ENCODE measurements at places on chromosomes 13 and 19. TPM values are rescaled to one million over a fixed set of nuclear protein-coding genes. Genes with fewer than 3 reads are reported as not detected.

DNA sequence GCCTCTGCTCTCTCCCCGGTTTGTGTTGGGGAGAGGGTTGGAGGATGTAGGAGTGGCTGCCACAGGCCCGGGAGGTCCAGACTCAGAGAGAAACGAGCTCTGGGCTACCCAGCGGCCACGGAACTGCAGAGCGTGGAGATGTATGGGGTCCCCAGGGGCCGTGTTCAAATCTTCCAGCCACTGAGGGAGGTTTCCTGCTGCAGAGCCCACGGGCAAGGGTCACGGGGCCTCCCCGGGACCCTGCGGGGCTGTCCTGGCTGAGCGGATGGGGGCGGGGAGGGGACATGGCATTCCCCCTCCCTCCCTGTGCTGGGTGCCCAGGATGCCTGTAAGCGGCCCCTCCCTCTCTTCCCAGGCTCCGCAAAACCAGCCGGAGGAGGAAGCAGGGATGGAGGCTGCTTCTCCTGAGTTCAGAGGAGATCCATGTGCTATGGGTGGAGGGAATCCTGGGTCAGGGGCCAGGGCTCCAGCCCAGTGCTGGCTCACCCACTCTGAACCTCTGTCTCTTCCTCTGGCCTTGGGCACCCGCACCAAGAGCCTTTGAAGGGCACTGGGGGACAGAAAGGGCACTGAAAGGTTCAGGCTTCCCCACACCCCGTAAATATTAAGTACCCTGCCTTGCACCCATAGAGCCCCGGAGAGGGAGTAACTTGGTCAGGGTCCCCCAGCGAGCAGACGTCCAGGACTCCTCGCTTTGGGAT lies 22.6 kb downstream of the SMIM24 start:
- no peak overlapping the region for H3K27ac ChIP-seq
- no peak overlapping the region for H3K4me3 ChIP-seq
- peaks cover 82% of the 10 kb centered on the region for H3K36me3 ChIP-seq
- H3K27me3 ChIP-seq = no peaks in the 10 kb centered on the region
- no peaks in the 10 kb centered on the region for H3K4me1 ChIP-seq

- H3K27ac ChIP-seq = no peak overlapping the region
- H3K36me3 ChIP-seq = no peaks in the 10 kb centered on the region
- H3K27me3 ChIP-seq = 0 out of 2 replicates have a peak, but pooled peaks cover 5% of the 10 kb centered on the region
- no peaks in the 10 kb centered on the region for H3K4me1 ChIP-seq
Observed at GRCh38 chr13:106867249-106867648, 299.3 kb upstream of the ARGLU1 start.

The MCEMP1 gene
- total RNA-seq = not detected

The VAV1 gene
- total RNA-seq = not detected

DNA sequence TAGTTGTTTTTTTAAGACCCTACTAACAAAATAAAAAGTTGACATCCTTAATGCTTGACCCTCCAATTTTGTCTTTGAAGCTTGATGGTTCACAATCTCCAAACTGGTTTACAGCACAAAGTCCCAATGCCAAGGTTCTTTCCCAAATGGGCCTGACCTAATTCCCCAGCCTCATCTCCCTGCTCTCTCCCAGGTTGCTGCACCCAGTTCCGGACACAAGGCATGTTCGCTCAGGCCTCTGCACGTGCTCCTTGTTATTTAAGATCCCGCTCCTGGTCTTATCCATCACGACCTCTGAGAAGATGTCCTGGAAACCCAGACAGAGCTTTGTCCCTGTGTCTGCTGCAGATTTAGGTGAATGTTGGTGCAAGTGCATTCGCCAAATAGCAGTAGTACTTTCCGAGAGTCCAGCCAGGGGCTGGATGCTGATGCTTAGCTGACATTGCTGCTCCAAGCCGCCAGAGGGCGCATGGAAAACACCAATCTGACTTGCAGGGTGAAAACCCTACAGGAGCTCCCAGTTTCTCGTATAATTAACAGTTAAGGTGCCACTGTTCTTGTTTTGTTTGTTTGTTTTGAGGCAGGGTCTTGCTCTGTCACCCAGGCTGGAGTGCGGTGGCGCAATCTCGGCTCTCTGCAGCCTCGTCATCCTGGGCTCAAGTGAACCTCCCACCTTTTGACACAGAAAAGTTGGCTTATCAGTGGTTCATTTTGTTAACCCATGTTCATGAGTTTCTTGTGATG lies 18.5 kb downstream of the LYPD3 start:
- peak; percentile 65 for DNase-seq
- H3K4me3 ChIP-seq = no peak overlapping the region
- no peak overlapping the region for H3K27ac ChIP-seq
- H3K4me1 ChIP-seq = peaks cover 7% of the 10 kb centered on the region
- H3K27me3 ChIP-seq = no peaks in the 10 kb centered on the region
- no peaks in the 10 kb centered on the region for H3K36me3 ChIP-seq

The NOSIP gene
- 129 TPM for total RNA-seq

DNA sequence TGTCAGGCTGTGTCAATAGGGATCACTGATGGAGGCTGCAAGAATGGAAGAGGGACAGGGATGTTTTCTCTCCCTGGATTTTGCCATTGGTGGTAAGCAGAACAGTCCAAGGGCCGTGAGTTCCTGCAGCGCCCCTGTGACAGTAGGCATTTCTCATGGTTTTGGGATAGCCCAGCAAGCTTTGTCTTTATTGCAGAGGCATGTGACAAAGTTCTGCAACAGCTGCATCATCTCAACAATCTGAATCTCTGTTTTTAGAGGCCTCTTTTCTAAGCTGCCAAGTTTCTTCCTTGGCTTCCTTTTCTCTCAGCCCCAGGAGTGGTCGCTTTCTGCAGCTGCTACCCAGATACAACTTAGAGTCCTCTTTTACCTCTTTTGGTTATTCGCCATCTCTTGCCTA lies 95.7 kb upstream of the TSHZ3 start:
- H3K36me3 ChIP-seq = no peaks in the 10 kb centered on the region
- no peak for DNase-seq
- H3K4me1 ChIP-seq = peaks cover 7% of the 10 kb centered on the region
- H3K27ac ChIP-seq = no peak overlapping the region

- peaks cover 27% of the 10 kb centered on the region for H3K36me3 ChIP-seq
- H3K27me3 ChIP-seq = no peaks in the 10 kb centered on the region
- no peak overlapping the region for H3K4me3 ChIP-seq
Observed at GRCh38 chr19:11247391-11247790, 8.0 kb downstream of the ANGPTL8 start.

DNA sequence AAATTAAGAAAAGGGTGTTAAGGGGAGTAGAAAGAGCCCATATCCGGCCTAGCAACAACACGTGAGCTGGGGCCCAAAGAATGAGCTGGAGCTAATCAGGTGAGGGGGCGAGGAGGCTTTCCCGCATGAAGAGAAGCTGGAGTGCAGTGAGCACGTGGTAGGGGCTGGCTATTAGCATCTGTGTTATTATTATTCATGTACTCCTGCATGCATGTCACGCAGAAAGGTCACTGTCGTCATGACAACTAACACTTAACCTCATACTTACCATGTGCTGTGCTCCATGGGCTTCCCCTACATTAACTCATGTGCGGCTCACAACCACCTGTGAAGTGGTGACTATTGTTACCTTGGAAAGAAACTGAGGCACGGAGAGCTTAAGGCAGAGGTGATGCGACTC lies 227.6 kb upstream of the UBL3 start:
- H3K4me3 ChIP-seq = no peak overlapping the region
- peaks cover 7% of the 10 kb centered on the region for H3K4me1 ChIP-seq
- no peak overlapping the region for H3K27ac ChIP-seq
- no peaks in the 10 kb centered on the region for H3K36me3 ChIP-seq
- no peak for DNase-seq
- H3K27me3 ChIP-seq = no peaks in the 10 kb centered on the region

The ODAD3 gene
- not detected for total RNA-seq
